ENCODE measurements at places on chromosomes 11 and 22.

DNA sequence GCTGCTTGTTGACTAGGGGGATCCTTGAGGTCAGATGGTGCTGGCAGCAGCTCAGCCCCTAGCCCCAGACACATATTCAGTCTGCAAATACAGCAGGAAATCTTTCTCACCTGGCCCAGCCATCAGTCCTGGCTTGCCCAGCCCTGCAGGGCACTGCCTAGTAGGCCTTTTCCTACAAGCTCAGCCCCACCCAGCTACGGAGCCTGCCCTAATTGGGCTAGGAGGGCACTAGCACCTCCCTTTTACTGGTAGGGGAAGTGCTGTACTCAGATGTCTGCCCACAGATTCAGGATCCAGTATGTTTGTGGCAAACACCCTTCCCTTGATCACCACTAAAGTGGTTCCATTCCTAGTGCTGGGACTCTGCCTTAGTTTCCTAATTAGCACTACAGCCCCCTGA is 257.1 kb upstream of the CADM1 start:
- no peak for DNase-seq

DNA sequence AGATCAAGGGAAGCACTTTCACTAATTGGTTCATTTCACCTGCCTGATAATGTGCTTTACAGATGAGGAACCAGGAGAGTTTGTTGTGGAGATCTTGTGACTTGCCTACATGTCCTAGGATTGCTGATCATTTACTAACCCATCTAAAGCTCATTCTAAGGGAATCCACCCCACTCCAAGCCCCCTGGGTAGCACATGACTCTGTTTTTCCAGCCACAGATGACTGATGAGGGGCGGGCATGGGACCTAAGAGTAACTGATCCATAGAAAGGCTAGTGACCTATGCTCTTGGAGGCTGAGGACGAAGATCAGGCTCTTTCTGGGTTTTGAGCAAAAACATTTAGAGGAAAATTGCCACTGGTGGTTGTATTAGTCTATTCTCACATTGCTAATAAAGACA is 378.1 kb downstream of the CADM1 start:
- DNase-seq, result no peak

- DNase-seq, result no peak
Measured at GRCh38 chr11:9656864-9657263, 7.0 kb upstream of the SWAP70 start.

DNA sequence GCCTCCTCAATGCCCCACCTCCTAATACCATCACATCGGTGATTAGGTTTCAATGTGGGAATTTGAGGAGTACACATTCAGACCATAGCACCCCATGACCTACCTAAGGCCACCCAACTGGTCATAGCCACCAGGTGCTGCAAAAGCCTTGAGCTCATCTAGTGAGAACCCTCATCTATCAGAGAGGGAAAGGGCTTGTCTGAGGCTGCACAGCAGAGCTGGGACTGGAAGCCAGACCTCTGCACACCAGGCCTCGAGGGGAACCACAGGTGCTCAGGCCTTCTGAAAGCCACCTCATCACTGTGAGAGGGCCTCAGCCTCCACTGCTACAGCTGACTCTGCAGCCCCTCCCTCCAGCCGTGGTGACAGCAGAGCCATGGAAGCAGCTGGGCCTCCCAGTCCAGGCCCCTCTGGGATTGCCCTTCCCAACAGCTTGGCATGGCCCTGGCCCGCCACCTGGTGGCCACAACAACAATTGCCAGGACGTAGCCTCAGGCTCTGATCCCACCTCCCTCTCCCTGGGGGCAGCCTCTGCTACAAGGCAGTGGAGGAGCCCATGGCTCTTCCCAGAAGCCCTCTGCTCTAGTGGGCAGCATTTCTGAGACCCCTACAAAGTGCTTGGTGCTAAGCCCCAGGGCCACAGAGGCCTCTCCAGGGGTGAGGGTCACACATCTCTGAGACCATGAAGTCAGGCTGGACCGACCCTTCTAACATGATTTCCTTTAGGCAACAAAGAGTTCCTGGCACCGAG is 41.0 kb upstream of the PRDM11 start:
- DNase-seq, result peak; percentile 74

Data from CD4-positive, alpha-beta T cell (primary cell).